M059J (cell line): ENCODE measurements at places on chromosomes 6 and 20. TPM values are rescaled to one million over a fixed set of nuclear protein-coding genes. Genes with fewer than 3 reads are reported as not detected.
A peak's percentile ranks its signal among the peaks of the same experiment; 100 is the strongest.

SLX4IP gene
- 6.4 and 10.3 TPM in 2 replicates for total RNA-seq

B3GALT4 gene
- total RNA-seq, result not detected in 2 replicates

KCNK15 gene
- not detected in 2 replicates for total RNA-seq

DSP gene
- 24.3 and 45.1 TPM in 2 replicates for total RNA-seq

FAM209A gene
- total RNA-seq, result not detected in 2 replicates

- no peak for DNase-seq
Measured at GRCh38 chr6:108268845-108269244, 8.0 kb upstream of the SNX3 start.

- DNase-seq, result peak; percentile 100
Measured at GRCh38 chr6:45697605-45698004, 318.1 kb downstream of the CLIC5 start.

DNA sequence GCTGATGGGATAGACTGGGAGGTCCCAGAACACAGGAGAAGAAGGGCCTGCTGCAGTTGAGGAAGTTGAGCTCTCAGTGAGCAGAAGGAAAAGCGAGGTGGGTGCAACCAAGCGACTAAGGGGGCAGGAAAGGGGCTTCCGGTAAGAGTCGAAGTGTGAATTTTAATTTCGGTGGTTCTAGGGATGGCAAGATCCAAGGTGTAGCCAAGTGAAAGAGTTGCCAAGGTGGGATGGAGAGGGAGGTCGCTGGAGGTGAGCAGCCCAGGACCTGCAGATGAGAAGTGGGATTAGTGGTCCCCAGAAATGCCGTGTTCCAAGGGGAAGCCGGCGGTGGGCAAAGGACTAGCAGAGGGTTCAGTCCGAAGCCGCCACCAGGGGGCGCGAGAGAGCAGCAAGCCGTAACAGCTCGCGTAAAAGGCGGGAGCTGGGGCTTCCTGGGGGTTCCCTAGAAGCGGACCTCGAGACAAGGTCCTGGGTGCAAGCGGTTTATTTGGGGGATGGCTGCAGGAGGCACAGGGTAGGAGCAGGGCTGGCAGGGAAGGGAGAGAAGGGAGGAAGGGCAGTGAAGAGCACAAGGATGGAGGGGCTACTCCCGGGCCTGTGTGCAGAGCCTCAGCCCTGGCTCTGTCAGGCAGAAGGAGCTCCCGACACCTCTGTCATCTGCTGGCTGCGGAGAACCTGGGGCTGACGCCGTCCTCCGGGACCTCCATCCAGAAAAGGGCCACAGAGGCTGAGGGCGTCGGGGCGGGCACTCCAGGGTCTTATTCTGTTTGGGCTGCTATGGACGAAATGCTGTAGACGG, 103.6 kb downstream of the PAX1 start:
- no peak for DNase-seq

- no peak for DNase-seq
Measured at GRCh38 chr6:32522302-32523047, 7.6 kb downstream of the HLA-DRB5 start.

GRCh38 chr6:97175806-97176205, 107.2 kb downstream of the MMS22L start:
- DNase-seq, result no peak

DNA sequence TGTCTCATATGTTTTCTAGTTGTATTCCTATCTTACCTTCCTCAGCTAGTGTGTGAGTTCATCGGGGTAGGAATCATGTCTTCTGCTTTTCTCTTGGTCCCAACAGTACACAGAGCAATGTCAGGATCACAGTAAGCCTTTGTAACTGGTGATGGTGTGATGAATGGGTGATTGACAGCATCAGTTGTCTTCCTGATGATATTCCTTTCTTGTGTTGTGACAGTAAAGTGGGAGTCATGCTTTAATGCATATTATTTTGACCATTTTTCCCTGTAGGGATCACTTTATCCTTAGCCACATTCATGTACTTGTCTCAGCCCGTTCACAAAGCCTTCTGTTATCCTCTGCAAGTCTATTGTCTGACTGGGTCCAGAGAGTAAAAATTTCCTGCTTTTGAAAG, 501.7 kb downstream of the UTRN start:
- no peak for DNase-seq

- DNase-seq, result no peak
Measured at GRCh38 chr6:140208286-140208685, 833.8 kb upstream of the CITED2 start.

DNA sequence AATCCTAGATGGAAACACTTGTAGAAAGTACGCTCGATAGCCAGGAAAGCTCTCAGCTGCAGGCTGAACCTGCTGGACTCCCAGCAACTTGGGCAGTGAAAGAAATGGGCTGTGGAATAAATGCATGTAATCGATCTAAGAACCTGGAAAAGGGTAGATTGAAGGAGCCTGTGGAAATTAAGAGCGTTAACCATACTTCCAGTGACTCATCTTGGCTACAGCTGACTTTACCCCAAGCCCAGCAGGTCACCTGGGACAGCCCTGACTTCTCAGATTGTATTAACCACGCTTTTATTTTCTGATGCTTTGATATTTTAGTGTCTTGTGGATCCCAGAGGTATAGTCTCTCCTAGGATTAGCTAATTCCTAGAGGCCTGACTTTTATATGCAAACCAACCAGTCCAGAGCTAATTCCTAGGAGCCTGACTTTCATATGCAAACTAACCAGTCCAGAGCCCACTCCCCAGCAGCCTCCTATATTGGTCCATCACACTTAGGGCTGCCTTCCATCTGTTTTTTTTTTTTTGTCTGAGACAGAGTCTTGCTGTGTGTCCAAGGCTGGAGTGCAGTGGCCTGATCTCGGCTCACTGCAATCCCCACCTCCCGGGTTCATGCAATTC, 86.3 kb downstream of the GMPR start:
- peak; percentile 77 for DNase-seq

DNA sequence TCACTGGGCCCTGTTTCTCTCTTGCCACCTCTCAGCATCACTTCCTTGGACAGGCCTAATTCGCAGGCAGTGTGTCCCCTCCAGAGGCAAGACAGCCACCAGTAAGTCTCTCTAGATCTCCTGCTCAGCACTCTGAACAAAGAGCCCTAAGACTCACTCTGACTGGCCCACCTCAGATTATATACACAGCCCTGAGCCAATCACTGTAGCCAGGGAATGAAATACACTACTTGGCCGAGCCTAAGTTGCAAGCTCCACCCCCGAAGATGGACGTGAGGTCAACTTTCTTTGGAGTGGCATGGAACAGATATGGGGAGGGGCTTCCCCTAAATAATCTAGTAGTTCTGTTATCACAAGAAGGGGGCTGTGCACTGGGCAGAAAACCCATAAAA, 4.1 kb downstream of the BPI start:
- DNase-seq, result no peak

- no peak for DNase-seq
Measured at GRCh38 chr20:42961771-42962170, 227.9 kb downstream of the PTPRT start.

DNA sequence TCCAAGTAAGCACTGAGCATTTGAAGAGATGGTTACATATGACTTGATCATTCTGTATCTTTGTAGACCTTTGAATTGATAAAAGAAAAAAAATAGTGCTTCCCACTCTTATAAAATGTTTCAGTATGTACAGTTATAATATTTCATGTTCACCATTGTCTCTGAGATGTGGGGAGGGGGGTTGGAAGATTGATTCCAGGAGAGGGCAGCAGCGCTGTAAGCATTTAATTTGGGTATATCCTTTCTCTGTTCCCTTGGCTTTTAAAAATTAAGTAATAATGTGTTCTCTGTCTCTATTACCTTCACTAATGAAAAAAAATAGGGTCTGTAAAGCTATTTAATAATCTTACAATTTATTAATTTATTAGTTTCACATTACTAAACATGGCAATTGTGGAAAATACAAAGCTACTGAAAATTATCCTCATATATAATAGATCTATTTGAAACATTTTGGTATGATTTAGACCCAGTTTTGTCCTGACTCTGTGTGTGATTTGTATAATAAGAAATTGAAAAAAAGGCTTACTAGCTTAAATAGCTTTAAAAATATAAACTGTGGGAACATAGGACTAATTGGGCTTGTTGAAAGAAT, 341.2 kb downstream of the CDKAL1 start:
- DNase-seq, result peak; percentile 54

DNA sequence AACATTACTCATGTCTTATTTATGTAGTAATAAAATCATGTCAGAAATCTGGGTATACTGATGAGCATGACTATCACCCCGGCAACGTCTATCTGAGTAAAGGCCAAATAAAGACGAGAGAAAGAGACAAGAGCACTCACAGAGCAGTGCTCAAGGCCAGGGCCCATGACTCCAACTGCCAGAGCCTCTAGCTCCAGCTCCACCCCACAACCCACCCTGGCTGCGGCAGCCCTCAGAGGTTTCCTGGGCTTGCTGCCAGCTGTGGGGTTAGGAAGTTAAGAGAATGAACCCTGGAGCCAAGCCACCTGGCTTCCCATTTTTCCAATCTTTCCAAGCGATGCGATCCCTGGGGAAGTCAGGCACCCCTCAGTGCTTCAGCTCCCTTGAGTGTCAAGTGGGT, 92.0 kb upstream of the PAX1 start:
- peak; percentile 78 for DNase-seq

- DNase-seq, result no peak
Measured at GRCh38 chr6:25004357-25004756, 68.6 kb upstream of the RIPOR2 start.

DNA sequence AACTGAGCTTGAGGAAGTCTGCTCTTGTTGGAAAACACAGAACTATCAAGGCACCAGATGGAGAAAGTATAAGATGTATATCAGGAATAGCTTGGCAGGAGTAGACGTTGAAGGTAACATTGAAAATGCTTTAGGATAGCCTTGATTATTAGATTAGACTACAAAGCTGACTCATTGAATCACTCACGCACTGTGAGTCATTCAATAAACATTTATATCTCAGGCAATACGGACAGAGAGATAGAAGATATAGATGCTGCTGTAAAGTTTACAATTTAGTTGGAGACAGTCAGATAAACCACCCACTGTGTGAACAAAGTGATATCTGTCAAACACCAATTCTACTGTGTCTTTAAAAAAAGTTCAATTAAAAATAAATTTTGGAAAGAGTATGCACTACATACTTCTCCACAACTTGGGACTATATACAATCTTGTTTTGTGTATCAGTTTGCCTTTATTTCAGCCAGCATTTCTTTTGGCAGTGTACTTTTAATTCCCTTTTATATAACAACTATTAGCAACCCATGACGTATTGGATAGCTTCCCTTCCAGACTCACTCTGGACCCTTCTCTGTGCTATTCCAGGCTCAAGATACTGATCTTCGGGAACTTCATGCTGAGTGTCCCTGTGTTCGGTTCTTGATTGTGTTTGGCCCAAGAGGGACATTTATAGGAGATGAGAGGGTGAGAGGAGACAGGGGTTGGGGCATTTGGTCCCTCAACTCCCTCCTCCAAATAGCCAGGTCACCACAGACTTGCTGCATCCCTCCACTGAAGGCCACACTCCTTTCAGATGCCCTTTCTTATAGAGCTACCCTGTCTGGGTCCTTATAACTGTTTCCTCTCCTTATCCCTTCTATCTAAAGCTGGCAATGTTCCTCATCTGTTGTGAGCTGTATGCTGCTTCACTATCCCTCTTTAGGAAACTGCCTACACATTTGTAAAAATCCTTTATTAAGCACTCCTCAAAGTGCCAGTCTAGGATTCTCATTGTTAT, 176.6 kb upstream of the PTPRK start:
- peak; percentile 88 for DNase-seq

- no peak for DNase-seq
Measured at GRCh38 chr6:140283197-140283596, 908.7 kb upstream of the CITED2 start.

DNA sequence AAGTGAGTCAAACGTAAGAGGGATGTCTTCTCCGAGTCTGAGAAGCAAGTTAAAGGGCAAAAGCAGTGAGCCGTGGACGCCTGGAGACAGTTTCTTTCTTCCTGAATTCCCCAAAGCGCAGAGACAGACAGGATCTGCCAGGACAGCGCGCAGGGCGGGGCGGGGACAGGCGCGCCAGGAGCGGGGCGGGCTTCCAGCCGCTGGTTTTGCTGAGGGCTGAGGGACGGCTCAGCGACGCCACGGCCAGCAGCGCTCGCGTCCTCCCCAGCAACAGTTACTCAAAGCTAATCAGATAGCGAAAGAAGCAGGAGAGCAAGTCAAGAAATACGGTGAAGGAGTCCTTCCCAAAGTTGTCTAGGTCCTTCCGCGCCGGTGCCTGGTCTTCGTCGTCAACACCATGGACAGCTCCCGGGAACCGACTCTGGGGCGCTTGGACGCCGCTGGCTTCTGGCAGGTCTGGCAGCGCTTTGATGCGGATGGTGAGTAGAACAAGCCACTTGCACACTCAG, at the start of gene SCGN:
TSS of gene SCGN (plus strand) at position 209 of the 509 bp plus-strand sequence. CDS start at position 398, 189 bp downstream.
- DNase-seq, result peak; percentile 56

- no peak for DNase-seq
Measured at GRCh38 chr6:170221753-170222400, 69.0 kb downstream of the DLL1 start.

DNA sequence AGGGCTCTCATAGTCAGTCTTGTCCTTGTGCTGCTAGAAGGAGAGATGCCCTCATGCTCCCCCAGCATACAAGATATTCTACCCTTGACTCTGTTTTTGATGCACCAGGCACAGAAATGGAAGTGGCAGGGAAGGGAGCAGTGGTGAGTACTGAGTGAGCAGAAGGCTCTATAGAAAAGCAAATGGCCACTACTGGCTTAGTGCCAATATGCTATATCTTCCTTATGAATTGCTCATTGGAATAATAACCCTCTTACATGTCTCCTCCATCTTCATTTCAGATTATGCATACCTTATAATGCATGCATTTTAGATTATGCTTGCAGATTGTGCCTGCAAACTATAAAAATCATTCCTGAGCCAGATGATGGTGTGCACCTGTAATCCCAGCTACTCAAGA, 82.8 kb downstream of the MAP3K5 start:
- no peak for DNase-seq

DNA sequence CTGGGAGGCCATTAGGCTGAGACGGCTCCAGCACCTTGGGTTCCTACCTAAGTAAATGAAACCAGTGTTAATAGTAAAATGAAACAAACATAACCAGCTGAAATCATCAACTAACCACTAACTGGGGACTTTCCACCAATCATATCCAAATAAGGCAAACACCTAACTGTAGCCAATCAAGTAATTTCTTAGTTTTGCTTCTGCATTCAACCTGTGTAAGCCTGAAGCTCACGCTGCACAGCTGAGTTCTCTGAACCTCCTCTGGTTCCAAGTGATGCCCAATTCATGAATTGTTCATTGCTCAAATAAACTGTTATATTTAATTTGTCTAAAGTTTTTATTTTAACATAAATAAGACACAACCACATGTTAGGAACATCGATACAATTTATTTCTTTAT, 22.5 kb downstream of the KLHL32 start:
- DNase-seq, result no peak

GRCh38 chr6:75815756-75816155, 66.7 kb downstream of the MYO6 start:
- DNase-seq, result no peak

DNA sequence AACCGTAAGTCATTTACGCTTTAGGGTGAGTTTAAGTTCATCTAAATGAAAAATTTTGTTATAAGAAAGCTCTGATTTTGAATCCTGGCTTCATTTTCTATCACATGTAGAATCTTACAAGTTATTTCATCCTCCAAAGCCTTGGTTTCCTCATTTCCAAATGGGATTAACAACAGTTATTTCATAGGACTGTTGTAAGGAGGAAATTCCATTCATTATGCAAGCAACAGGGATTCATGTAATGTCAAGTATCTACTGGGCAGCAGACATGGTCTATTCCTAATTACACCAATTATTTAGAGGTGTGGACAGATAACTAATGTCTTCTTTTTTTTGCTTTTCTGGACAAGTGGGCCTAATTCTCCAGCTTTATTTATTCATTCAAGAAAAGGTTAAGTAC, 154.0 kb downstream of the PDSS2 start:
- DNase-seq, result no peak

- DNase-seq, result no peak
Measured at GRCh38 chr6:1191141-1191630, 120.7 kb upstream of the FOXQ1 start.
